ENCODE measurements at places on chromosomes 3 and 15.

GRCh38 chr3:188881954-188882641 lies 289.7 kb upstream of the TPRG1 start:
- DNase-seq, result no peak

- no peak for DNase-seq
Observed at GRCh38 chr3:125078951-125079674, 23.3 kb upstream of the HEG1 start.

DNA sequence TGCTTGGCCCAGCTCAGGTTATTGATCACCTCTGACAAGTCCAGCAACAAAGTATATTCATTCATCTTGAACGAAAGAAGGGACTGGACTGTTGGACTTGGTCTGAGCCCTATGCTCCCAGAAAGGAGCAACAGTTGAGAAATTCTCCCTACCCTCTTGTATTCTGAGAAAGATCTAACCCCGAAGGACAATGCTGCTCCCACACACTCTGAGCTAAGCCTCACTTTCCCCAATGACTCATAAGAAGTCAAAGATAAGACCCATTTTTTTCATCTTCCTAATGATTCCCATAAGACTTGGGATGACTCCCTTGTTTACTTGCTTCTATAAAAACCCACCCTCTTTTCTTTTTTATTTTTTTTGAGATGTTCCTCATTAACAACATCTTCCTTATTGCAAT lies 549.4 kb upstream of the MDFIC2 start:
- DNase-seq, result no peak

DNA sequence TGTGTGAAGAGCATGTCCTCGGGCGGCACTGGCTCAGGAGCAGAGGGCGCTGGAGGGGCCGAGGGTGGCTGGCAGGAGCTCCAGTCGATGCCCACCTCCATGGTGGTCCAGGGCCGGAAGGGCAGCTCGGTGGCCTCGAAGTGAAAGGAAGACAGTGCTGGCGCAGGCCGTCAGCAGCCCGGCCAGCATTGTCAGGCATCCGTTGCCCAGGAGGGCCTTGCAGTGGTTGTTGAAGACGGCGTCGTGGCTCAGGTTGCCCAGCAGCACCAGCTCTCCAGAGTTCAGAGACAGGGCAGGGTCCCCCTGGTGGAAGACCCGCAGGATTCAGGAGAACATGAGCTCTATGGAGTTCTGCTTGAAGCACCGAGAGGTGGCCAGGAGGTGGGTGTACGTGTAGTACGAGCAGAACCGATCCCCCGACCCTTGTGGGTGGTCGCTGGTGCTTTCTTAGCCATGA lies 16.5 kb upstream of the SIAH2 start:
- no peak for DNase-seq

- DNase-seq, result no peak
Observed at GRCh38 chr3:186220911-186221645, 112.2 kb upstream of the ETV5 start.

DNA sequence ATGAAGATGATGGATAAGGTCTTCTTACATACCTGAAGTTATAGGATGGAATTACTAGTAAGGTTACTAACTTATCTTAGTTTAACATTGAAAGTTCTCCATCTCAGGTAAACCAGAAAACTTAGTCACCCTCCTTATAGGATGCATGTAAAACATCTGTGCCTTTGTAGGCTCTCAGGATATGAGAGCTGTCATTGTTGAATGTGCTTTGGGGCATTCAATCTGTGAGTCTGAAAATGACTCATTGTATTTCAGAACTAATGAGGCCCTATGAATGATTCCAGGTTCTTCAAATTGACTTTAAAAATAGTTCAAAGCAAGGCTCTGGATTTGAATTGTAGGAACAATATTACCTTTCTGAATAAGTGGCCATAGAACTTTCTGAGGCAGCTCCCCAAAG lies 237.7 kb upstream of the AZI2 start:
- DNase-seq, result no peak

DNA sequence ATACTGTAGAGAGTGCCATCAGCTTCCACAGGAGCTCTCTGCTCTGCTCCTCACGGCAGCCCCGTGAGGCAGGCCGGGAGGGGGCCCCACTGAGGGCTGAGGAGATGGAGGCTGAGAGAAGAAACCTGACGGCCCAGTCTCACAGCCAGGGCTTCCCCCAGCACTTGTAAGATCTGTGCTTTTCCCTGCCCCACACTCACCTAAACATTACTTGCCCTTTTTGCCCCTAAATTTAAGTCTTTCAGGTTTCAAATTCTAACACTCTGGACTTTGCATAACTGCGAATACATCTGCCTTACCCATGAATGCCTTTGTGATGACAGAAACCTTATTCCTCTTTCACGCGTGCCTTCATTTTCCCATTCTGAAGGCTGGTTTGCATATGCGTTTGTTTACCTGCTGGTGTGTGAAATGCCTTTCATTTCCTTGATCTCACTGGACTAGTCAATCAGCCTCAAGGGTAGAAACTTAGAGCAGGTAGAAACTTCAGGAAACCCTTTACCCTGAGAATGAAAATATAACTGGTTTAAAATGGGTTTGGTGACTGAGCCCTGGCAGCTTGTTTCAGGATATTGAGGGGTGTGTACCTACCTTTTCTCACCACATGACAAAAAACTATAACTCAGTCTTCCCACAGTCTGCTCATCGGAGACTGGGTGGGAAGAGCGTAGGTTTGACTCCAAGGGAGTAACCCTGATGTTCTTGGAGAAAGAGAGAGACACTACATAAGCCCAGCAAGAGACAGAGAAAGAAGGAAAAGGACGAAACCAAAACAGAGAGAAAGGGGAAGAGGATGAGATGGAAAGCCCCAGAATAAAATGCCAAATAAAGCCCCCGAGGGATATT lies 20.1 kb downstream of the SLC12A8 start:
- DNase-seq, result no peak

DNA sequence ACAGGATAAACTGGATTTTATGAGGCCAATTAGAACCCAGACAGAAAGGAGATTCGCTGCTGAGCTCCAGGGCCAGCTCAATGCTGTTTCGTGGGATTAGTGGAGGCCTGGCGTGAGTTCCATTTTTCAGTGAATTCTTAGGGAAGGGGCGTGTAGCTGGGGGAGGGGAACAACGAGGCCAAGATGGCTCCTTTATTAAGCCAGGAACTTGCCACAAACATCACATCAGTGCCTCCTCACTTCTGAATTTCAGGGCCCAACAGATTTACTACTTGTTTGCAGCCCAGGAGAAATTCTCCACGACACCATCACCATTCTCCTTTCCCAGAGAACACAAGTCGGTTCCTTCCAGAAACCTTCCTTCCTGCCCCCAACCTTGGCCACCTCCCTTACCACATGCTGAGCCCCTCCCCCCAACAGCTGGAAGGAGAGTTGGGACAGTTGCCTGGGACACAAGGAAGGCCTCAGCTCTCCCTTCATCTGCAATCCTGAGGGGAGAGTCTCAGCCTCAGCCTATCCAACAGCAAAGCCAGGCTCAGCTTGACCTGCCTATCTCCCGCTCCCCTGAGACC lies 5.8 kb downstream of the IGDCC4 start:
- DNase-seq, result no peak

- DNase-seq, result no peak
Observed at GRCh38 chr3:123414973-123415775, 33.7 kb downstream of the ADCY5 start.

- no peak for DNase-seq
Observed at GRCh38 chr3:152083135-152083534, 185.6 kb upstream of the MBNL1 start.

DNA sequence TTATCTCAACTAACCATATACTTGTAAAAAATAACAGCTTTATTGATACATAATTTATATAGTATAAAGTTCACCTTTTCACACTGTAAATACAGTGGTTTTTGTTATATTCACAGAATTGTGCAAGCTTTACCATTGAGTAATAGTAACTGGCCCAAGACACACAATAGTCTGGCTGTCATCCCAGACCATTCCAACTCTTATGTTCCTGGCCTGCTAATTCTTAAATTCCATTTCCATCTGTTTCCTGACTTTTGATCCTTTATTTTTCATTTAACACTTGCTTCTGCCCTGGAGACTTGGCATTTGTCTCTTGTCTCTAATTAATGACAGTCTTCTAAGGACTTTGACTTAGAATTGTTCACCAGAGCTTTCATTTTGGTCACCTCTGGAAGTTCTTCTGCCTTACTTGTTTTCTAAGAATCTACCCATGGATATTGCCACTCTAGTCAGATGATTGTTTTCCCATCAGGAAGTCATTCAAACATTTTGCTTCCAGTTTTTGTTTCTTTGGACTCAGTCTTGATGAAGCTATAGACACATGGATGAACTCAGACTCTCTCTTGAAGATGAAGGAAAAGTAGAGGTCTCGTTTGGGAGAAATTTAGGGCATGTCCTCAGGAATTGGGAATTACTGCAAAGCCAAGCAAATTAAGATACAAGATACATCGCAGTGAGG lies 27.2 kb upstream of the PLSCR4 start:
- DNase-seq, result no peak

DNA sequence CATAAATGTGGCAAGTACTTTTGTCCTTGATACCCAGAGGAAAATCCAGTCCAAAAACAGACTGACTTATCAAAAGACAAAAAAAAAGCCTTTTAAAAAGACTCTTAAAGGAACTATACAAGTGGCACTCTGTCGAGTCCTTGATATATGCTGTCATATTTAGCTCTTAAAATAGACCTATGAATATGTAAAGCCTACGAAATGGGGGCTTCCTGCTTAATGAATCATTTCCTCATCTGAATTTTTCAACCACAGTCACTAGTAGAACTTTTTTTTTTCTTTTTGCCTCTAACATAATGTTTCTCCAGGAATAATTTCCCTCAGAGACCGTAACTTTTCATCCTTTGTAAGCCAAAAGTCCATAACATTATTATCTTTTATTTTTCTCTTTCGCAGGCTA lies 95.8 kb downstream of the P3H2 start:
- no peak for DNase-seq

GRCh38 chr3:145259166-145259880 lies 901.7 kb downstream of the PLOD2 start:
- DNase-seq, result no peak

DNA sequence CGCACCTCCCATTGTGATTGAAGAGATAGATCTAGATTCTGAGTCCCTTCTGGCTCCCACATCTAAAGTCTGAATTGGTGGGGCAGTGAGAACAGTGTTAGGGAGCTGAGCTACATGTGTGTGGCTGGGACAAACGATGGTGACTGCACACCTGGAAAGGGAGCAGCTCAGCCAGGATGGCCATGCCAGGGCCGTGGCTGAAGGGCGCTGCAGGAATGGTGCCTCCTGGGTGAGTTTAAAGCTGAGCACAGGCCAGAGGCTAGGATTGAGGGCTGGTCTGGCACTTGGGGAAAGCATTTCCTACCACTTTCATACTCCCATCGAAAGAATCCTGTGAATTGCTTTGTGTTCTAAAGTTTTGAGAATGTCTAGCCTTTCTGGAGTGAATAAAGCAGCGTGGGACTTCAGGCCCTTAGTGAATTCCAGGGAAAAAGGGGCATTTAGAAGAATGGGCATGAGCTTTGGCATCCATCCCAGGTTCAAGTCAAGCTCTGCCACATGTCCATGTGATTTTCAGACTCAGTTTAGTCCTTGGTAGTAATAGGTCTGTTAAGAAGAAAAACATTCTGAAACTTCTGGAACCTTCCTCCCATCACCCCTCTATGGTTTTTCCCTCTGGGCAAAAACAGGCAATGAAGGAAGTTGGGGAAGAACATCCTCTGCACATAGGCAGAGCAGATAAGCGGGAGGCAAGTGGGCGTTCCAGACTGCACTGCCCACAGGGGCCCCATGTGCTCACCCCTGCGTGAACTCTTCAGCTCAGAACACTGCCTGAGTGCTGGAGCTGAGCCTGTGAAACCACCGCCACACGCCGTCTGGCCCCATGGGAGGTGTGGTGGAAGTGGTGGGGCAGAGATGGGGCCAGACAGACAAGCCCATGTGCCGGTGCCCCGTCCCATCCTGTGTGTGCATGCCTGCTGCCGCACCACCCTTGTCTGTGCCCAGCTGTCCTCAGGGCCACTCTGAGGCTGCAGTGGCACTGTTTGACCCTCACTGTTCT lies 12.9 kb upstream of the CPNE9 start:
- DNase-seq, result no peak

DNA sequence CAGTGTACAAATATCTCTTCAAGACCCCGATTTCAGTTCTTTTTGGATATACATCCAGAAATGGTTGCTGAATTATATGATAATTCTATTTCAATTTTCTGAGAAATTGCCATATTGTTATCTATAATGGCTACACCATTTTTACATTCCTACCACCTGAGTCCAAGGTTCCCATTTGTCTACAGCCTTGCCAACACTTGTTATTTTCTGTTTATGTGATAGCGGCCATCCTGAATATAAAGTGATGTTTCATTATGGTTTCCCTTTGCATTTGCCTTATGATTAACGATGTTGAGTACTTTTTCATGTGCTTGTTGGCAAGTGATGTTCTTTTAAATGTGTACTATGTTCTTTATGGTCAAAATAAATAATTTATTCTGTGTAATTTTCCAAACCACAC lies 8.5 kb downstream of the NR1I2 start:
- DNase-seq, result no peak

- no peak for DNase-seq
Observed at GRCh38 chr3:45524565-45524964, 70.0 kb upstream of the LIMD1 start.

DNA sequence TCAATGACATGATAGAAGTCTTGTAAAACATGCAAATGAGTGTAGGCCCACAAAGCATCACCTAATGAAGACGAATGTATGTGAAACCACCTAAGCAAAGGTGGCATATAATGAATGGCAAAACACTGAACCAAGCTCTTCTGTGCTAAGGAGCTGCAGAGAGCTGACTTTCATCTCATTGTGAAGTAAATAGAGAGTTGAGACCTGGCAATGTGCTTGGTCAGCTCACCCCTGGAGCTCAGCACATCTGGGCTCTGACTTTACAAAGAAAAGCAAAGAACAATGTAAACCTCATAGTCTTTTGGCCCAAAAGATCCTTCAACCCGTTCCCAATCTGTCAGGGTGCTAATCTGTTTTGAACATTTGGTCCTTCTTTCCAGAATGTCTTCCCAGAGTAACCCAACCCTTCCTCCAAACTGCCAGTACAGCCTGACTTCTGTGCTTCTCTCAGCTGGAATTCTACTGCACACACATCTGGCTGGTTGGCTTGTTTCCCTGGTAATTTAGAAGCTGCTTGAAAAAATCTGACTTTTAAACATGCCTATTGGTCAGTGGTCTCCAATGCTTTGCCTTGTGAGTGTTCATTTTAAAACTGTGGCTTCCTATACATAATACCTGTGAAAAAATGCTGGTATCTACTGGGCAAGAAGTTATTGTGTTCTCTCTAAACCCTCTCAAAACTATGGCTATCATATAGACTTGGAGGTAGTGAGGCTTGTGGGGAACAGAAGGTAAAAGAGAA lies 101.7 kb downstream of the CD200R1L start:
- DNase-seq, result no peak

GRCh38 chr3:124347418-124347817 lies 355.5 kb upstream of the ROPN1 start:
- no peak for DNase-seq

- no peak for DNase-seq
Observed at GRCh38 chr3:176430244-176431037, 766.8 kb downstream of the TBL1XR1 start.

All from T-helper 2 cell (primary cell).